ENCODE measurements at places on chromosomes 13 and 19.
A peak's percentile ranks its signal among the peaks of the same experiment; 100 is the strongest.

DNA sequence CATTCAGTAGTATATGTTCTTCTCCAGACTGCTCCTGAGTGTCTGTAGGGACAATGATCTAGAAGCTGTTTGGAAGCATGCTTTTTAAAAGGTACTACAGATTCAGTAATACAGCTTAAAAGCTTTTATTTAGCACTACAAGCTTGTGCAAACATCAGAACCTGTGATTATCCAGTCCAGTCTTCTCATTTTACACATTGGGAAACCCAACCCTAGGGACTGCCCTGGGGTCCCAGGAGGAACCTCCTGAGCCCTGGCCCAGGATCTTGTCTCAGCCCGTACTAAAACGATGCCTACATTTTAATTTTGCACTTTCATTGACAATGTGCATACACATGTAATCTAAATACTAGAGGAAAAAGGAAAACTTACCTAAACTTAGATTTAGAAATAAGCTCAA is 12.5 kb downstream of the DOCK9 start:
- DNase-seq: peak; percentile 14

DNA sequence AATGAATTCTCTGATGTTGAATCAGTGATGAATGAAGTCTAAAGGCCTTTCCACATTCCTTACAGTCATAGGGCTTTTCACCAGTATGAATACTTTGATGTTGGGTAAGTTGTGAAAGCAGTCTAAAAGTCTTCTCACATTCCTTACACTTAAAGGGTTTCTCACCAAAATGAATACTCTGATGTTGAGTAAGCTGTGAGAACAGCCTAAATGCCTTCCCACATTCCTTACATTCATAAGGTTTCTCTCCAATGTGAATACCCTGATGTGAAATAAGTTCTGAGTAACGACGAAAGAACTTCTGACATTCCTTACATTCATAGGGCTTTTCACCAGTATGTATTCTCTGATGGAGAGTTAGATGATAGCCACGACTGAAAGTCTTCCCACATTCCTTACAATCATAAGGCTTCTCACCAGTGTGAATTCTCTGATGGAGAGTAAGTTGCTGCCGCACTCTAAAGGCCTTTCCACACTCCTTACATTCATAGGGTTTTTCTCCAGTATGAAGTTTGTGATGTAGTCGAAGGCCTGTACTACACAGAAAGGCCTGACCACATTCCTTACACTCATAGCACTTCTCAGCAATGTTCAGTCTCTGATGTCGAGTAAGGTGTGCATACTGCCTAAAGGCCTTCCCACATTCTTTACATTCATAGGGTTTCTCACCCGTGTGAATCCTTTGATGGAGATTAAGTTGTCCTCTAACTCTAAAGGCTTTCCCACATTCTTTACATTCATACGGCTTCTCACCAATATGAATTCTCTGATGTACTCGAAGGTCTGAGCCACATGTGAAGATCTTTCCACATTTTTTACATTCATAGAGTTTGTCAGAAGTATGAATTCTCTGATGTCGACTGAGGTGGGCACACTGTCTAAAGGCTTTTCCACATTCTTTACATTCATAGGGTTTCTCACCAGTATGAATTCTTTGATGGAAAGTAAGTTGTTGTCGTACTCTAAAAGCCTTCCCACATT is 19.9 kb downstream of the ZFP30 start:
- DNase-seq: no peak

GRCh38 chr19:35767288-35768081 is 7.9 kb upstream of the ARHGAP33 start:
- DNase-seq: no peak

DNA sequence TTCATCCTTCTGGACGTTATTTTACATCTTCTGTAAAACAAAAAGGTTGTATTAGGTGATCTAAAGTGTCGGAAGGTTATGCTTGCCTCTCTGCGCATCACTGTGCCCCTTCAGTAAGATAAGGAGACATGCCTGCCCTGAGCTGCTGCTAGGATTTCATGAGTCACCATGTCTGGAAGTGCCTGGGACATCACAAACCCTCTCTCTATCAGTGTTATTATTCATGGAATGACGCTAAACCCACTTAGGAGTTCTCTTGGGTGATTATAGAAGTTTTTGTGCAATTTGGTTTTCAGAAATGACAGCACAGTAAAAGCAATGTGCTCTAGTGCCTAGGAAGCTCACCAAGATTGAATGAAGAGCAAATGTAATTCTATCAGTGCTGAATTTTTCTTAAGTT is 617.7 kb downstream of the DCT start:
- DNase-seq: no peak

DNA sequence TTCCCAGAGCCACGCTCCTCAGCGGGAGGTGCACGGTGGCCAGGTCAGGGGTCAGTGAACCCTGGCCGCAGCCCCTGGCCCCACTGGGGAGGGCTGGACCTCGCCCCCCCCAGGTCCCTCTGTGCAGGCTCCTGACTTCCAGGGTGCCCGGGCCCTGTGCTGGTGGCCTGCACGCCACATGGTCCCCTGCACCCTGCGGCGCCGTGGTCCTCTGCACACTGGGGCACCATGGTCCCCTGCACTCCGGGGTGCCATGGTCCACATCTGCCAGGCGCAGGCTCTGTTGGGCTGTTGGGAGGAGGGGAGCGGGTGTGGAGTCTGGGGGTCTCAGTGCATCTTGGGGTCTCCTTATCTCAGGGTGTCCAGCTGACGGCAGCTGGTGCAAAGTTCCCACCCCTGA is 23.3 kb upstream of the TMEM255B start:
- DNase-seq: no peak

DNA sequence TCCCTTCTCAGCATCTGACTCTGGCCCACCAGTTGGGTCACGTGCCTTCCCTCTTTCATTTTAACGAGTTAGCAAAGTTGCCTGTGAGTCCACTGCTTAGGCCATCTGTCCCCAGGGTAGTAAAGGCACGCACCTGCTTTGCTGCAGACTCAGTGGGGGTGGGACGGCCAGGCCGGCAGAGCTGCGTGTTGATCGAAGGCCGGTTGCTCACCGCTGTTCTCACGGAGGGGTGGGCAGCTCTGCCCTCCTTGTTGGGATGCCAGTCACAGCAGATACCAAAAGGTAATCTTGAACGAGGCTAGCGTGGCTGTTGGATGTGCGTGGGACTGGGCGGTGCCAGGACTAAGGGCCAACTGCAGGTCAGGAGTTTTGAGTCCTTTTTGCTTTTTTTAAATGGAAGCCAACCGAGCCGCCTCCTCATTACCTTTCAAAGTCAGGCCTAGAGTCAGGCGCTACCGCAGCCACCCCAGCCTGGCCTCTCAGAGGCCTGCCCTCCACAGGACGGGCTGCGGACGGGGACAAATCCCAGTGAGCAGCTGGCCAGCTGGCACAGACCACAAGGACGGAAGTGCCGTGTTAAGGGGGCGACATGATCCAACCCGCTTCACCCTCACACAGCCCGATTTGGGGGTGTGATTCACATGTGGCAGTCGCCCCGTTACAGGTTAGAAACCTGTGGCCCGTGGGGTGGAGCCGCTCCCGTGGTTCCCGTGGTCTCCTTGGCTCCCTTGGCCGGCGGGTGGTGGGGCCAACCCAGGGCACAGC is 20.6 kb downstream of the ADPRHL1 start:
- DNase-seq: no peak

DNA sequence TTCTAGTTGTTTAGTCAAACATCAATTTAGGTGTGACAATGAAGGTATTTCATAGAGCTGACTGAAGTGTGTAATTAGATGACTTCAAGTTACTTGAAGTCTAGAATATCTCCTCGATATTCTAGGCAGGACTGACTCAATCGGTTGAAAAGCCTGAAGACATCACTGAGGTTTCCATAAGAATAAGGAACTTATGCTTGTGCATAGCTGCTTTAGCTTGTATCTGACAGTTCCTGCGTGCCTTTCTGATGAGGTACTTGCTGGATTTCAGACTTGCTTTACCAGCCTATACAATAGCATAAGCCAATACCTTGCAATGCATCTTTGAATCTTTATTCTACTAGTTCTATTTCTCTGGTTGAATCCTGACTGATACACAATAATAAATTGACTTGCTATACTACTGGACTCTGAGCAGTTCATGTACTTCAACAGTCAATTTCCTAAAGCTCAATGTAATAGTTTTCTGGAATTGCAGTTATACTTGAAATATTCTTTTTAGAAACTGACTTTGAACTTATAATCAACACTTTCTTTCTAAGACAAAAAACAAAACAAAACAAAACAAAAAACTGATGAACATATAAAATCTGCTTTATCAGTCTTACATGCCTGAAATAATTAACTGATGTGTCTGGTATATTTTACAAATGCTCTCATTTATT is 1534.8 kb downstream of the SLITRK5 start:
- DNase-seq: no peak

- no peak for DNase-seq
Observed at GRCh38 chr13:44498969-44499368, 77.2 kb downstream of the TSC22D1 start.

DNA sequence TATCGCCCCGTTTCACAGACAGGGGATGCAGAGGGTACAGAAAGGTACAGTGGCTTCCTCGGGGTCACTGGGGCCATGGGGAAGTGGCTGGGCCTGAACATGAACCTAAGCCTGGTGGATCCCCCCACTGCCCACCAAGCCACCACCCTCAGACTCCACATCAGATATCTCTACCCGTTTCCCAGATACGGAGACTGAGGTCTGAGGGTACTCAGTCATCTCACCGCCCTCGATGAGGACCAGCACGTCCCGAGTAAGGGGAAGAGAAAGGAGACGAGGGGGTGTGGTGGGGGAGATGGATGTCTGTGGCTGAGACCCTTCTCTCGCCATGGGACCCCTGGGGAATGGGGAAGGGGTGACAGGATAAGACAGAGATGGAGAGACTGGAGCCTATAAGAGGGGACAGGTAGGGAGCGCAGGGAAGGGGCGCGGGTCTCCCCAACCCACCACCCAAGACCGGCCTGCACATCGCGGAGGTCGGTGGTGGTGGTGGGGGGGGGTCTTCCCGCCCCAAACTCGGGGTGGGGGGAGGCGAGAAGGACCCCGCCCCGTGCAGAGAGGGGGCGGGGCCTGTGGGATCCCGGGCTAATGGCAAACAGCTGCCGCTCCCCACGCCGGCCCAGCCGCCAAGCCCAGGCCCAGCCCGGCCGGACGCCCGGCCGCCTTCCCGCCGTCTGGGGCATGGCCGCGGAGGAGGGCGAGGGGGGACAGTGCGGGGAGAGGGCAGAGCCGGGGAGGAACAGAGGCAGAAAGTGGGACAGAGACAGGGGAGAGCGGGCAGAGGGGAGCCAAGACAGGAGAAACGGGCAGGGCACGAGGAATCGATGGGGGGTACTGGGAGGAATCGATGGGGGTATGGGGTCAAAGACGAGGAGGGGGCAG is 698 bp downstream of the KANK2 start:
- no peak for DNase-seq

DNA sequence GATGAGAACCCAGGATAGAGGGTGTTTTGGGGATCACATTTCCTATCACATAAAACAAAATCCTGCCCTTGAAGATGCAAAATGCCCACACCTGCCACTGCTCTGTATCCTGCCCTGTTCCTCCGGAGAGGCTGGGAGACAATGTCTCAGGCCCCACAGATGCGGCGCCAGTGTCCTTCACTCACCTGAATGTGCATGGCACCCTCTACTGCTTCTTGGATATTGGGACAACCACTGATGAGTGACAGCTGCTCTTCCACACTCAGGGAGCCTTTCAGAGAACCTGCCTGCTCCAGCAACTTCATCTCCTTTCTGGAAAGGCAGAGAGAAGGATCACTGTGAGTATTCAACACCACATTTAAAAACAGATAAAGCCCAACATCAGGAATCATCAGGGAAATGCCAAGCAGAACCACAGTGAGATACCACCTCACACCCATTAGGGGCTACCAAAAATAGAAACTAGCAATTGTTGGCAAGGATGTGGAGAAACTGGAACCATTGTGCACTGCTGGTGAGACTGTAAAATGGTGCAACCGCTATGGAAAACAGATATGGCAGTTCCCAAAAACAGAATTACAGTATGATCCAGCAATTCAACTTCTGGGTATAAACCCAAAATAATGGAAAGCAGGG is 36.4 kb downstream of the CRYL1 start:
- DNase-seq: no peak

DNA sequence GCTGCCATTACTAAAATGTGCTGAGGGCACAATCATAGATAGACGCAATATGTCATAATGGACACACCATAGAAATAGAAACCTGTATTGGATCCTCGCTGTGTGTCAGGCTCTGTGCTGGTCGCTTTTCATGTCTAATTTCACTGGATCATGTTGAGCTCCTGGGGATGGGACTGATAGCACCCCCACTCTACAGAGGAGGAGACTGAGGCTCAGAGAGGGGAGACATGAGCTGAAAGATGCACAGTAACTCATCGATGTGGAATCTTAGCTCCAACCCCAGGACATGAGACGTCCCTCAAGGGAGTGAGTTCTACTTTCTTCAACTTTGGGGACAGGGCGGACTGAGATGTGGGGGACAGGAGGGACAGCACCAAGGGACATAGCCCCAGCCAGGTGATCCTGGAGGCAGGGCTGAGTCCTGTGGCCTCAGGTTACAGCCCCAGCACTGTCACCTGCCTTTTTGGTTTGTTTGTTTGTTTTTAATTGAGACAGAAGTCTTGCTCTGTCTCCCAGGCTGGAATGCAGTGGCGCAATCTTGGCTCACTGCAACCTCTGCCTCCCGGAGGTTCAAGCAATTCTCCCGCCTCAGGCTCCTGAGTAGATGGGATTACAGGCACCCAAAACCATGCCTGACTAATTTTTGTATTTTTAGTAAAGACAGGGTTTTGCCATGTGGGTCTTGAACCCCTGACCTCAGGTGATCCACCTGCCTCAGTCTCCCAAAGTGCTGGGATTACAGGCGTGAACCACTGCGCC is 6.6 kb upstream of the GIPC1 start:
- DNase-seq: no peak

GRCh38 chr19:29873024-29873800 is 61.4 kb downstream of the CCNE1 start:
- peak; percentile 60 for DNase-seq

- no peak for DNase-seq
Observed at GRCh38 chr13:25266706-25267105, 20.6 kb downstream of the MTMR6 start.

DNA sequence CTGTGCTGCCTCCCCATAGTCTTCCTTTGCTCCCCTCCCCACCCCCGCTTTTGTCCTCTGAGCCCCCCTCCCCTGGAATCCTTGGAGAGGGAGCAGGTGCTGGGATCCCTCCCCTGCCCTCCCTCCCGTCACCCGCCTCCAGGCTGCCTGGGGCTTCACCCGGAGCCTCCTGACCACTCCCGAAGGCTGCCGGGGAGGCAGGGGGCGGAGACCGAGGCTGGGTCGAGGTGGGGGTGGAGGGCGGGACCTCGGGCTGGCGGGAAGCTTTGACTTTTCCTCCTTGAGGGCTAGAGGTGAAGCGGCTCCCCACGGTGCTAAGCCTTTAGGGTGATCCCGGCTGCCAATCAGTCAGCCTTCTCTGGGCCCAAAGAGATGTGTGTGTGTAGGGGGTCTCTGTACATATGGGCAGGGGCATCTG is 1.5 kb downstream of the KMT5C start:
- peak; percentile 60 for DNase-seq
